ENCODE measurements at places on chromosomes 1 and 21.

DNA sequence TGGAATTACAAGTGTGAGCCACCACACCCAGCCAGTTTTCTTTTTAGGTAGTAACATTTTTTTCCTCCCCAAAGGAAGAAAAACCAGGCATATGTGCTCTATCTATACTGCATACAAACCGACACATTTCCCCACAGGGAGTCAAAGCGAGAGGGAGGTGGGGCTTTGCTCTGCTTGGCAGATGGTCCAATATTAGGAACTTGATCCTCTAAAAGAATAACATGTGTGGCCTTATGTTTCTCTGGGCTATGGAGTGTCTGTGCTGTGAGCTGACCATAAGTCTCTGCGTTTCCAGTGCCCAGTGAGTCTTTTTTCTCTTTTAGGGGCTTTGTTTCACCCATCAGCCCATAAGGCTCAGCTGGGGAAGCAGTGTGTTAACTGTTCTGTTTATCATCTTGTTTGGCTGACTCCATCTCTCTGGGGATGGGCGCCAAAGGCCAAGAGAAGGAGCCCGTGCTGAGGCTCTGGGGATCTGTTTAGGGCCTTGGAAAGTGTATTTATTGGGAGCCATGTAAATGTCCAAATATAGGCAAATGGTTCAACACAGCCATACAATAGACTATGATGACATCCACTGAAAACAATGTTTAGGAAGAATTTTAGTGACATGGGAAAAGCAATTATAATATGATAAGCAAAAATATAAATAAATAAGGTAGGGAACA, 20.2 kb downstream of the LMOD1 start:
- DNase-seq = no peak

DNA sequence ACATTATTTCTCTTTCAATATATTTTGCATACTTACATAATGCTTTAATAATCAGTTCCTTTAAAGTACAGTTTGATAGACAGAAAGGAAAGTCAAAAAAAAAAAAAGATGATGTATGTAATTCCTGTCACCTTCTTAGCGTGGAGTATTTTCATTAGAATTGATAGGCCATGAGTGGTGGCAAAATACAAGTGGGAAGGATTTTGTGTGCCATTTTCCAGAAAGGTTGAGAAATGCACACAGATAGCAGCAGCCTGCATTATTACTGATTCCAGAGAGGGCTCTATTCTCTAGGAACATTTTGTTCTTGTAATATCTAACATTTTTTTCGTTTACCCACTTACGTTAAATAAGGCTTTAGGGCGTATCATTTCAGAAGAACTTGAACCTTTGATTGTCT, 475.6 kb downstream of the DSCAM start:
- DNase-seq = no peak

DNA sequence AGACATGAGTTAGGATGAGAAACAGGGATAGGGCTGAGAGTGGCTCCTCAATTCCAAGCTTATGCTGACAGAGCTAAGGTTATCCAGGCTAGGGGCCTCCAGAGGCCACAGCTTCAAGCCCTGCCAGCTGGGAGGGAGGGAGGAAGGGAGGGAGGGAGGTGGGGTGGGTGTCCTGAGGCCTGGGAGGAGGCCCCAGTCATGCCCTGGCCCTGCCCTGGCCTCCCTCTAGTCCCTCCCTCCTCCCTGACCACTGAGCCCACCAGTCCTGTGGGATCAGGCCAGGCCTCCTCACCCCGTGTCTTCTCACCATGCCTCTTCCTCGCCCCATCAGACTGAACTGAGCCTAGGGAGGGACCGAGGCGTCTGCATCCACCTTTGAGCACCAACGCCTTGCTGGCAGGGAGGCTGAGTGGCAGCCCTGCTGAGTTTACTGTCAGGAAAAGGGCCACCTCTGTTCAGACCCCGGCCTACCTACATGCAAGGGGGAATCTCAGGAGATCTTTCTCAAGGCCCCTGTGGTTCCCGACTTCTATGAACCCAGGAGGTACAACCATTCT, 116.1 kb downstream of the NPHP4 start:
- no peak for DNase-seq

GRCh38 chr1:6460301-6461050, 5.5 kb downstream of the TNFRSF25 start:
- DNase-seq = peak; percentile 72

DNA sequence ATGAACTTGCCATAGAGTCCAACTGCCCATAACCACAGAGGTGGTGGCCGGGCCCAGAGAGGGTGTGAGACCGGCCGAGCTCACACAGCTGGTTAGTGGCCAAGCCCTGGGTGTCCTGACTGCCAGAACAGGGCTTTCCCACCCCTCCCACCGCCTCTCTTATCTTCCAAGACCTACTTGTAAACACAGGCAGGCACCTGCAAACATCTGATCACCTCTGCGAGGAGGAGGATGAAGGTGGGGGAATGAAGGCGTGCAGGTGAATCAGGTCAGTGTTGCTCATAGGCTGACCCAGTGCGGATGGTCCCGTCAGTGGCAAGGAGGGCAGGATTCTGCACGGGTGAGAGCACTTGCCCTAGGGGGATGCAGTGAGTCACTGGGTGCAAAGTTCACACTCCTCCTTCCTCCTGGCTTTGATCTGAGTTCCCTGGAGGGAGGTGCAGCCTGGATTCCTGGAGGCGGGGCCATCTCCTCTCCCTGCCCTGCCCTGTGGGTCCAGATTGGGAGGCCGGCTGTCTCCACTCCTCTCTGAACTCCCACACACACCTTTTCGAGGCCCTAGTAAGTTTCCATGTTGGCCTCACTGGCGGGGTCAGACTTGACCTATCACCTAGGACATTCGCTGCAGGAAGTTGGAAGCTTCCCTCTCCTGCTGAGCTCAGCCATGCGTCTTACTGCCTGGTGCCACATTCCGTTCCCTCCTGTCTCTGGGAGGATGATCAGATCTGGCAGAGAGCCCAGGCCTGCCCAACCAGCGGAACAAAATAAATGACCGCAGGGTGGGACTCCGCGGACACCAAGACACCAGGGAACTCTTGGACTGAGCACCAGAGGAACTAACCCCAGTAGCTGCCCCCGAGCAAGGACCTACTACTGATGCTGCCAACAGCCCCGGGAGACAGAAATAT, 7.3 kb downstream of the UQCRHL start:
- no peak for DNase-seq

GRCh38 chr1:86448670-86449069, 20.1 kb upstream of the CLCA1 start:
- DNase-seq = no peak

GRCh38 chr1:169259816-169260215, 107.8 kb downstream of the NME7 start:
- no peak for DNase-seq

- no peak for DNase-seq
These were observed 64.0 kb upstream of the HMCN1 start for GRCh38 chr1:185670187-185670627.

GRCh38 chr1:52532247-52532646, 20.6 kb downstream of the TUT4 start:
- no peak for DNase-seq

- DNase-seq = no peak
These were observed 61.0 kb downstream of the ATP5PO start for GRCh38 chr21:33854604-33855003.

- no peak for DNase-seq
These were observed 13.0 kb downstream of the IFI6 start for GRCh38 chr1:27658951-27659496.

DNA sequence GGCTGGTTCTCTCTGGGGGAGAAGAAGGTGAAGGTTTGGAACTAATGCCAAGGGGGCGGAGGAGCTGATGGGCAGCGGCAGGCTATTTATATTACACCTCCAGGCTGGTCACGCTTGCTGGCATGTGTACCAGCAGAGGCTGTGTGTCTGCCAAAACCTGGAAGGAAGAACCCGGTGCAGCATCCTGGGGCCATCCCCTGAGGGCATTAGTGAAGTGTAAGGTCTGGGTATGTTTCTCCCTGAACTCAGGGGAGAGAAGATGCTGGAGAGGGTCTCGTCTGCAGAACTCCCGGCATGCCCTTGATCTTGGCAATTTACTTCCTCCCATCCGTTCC, 5.3 kb downstream of the DISP3 start:
- DNase-seq = no peak

DNA sequence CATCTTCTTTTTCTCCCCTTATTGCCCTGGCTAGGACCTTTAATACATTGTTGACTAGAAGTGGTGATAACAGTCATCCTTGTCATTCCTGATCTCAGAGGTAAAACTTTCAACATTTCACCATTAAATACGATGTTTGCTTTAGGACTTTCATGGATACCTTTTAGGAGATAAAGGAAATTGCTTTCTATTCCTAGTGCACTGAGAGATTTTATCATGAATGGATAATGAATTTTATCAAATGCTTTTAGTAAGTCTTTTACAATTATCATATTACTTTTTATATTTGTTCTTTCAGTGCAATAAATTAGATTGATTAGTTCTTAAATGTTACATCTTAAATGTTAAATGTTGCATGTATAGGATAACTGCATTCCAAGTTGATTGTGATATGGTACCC, 147.2 kb upstream of the SERTAD4 start:
- no peak for DNase-seq
